Right atrium auricular region (tissue), 2 donors: ENCODE measurements at places on chromosomes 1 and 21.

DNA sequence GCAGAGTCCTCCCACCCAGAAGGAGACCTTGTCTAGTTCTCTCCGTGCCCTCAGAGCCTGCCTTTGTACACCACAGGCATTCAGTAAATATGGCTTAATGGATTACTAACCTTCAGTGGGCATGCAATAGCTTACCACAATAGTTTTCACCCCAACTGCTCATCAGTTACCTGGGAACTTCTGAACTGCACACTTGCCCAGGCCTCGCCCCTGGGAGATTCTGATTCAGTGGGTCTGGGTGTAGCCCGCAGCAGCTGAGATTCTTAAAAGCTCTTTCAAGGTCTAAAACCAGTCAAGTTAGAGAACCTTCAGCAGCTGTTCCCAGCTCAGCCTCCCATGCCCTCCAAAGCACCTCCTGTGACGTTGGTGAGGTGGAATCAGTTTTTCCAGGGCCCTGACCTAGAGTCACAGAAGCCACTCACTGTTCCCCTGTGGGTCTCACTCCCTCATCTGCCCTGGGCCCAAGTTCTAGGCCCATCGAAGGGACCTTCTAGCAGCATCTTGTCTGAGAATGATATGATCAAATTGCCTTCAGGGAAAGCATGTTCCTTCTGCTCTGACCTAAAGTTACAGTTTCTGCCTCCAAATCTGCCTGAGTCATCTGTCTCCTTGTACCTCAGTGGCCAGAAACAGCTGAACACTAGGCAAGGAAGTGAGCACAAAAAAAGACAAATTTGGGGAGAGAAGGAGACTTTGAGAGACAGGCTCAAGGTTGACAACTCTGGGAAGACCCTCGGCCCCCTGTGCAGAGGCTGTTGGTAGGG is 10.8 kb downstream of the ASAP3 start:
- DNase-seq: no peak

DNA sequence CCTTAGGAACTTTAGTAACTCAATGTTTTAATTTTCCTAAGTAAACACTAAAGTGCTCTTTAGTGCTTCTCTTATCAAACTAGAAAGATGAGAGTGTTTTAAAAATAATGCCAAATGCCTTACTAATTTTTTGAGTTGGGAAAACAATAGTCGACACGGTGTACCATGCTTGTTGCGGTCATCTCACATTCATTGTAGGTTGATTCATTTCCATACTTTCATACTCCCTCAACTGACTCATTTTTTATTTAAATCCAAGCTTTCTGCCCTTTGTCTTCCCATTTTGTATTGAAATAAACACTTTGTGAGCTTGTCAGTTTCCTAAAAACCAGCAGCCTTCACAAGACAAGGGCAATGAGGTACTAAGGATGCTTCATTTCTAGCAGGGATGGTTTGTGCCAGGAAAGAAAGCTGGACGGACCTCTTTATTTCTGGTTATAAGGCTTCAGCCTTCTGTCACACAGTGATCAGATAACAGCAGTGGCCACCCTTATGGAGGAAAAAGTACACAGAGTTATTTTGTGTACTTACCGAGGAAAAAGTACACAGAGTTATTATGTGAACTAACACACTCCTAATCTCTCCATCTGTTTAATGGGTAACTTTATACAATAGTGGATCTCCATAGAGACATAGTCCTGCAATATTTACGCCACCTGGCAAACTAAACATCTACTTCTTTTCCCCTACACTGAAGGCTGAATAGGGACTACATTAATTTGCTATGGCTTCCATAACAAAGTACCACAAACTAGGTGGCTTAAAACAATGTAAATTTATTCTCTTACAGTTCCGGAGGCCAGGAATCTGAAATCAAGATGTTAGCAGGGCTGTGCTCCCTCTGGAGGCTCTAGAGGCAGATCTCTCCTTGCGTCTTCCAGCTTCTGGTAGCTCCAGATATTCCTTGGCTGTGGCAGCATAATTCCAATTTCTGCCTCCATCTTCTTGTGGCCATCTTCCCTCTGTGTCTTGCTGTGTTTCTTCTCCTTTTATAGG is 13.0 kb upstream of the CCDC190 start:
- no peak for DNase-seq

DNA sequence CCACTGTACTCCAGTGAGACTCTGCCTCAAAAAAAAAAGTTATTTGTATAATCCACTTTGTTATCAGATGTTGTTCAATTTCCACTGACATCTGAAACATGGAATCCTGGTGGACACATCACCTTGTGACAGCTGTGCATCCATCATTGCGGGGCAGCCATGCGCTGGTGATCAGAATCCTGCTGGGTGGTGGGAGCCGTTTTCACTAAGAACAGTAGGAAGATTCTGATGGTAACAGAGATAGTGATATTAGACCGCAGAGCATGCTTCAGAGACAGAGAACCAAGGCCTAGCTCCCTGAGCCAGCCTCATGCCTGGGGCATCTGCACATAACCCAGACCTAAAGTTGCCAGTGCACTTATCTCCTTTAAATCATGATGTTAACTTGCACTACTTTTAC is 3.1 kb upstream of the SPRR3 start:
- no peak for DNase-seq

DNA sequence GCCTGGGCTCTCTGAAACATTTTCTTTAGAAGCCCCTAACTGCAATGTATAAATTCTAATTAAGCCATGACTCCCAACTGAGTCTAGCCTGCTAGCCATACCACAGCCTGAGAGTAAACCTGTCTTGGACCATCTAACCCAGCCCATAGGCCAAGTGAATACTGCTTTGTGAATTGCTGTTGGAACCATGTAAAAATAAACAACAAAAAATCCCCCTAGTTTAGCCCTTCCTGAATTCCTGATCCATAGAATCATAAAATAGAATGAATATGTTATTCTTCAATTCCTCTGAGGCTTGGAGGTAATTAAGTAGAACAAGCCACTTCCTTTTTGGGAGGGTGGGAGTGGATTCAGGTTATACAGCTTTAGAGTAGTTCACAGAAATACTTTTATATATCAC is 1496.4 kb downstream of the MRPL39 start:
- DNase-seq: no peak

DNA sequence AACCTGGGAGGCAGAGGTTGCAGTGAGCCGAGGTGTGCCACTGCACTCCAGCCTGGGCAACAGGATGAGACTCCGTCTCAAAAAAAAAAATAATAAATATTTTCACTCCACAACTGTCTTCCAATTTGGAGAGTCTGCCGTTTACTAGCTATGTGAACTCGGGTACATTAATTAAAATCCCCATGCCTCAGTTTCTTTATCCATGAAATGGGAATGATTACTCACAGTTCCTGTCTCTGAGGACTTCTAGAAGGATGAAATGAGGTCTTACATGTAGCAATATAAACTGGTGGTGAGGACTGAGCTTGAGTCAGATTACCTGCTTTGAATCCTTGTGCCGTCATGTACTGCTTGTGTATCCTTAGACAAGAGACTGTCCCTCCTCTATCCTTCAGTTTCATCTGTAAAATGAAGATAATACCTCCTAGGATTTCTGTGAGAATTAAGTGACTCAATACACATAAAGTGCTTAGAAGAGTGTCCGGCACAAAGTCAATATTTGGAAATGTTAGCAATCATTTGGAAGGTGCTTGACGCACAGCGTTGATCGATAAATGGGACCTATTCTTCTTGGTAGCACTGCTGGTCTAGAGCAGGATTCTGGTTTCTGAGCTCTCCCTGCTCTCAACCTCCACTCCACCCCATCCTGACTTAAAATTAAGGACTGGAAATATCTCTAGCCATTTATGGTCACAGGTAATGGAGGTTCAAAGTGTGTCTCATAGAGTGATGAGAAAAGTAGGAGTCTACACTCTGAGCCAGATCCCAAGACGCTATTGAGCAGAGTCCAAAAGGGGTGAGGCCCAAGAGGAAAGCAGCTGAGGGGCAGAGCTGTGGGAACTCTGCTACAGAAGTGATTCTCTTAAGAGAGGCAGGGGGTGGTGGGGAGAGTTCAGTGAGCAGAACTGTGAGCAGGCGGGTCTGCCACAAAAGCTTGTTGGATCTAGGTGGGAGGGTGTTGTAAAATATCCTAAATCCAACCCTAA is 11.6 kb upstream of the DDI2 start:
- no peak for DNase-seq
